Spinal cord (tissue), 10 donors: ENCODE measurements at places on chromosomes 4 and X.

GRCh38 chr4:85966373-85966772 lies 393.5 kb downstream of the MAPK10 start:
- no peak for DNase-seq

- DNase-seq, result peak; percentile 62
These were observed 424.5 kb upstream of the CTSO start for GRCh38 chr4:156378033-156378665.

DNA sequence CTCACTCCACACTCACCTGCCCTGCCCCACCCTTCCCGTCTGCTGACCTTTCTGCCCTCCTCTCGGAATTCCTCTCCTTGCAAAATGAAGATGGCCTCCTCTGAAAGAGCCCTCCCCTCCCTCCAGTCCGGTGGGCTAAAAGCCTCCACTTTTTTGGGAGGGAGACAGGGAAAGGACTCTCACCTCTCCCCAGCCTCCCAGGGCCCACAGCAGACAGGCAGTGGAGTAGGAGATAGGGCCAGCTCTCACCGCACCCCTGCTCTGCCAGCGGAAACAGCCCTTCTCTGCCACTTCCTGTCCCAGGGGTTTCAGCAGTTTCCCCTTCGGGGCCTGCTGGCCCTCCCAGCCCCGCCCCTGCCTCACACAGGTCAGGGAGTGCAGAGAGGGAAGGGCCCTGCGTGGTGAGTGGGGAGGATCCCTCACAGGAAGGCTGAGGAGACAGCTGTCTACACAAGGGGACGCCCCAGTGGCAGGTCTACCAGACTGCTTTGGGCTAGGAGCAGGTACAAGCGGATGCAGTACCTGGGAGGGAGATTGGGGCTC lies 18.2 kb downstream of the ELF4 start:
- DNase-seq, result no peak

- no peak for DNase-seq
These were observed 125.8 kb downstream of the KIT start for GRCh38 chr4:54783402-54784110.

- no peak for DNase-seq
These were observed 7.9 kb upstream of the KLF3 start for GRCh38 chr4:38656111-38656510.

DNA sequence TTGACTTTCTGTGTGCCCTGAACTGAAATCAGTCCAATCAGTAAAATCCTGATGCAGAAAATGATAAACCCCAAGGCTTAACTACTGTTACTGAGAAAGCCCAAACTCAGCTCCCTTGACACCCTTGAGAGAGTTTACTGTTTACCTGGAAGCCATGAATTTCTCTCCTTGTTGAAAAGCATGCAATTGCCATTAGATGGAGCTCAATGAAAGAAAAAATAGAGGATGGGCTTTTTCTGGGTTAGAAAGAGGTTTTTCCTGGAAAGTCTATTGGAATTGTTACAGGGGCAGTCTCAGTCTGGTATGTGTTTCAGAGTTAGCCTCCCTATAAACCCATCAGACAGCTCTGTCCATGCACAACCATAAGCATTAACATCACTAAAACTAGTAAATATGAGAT lies 66.4 kb upstream of the C4orf54 start:
- DNase-seq, result peak; percentile 71

- DNase-seq, result no peak
These were observed 168.7 kb upstream of the HAND2 start for GRCh38 chr4:173698557-173699262.

DNA sequence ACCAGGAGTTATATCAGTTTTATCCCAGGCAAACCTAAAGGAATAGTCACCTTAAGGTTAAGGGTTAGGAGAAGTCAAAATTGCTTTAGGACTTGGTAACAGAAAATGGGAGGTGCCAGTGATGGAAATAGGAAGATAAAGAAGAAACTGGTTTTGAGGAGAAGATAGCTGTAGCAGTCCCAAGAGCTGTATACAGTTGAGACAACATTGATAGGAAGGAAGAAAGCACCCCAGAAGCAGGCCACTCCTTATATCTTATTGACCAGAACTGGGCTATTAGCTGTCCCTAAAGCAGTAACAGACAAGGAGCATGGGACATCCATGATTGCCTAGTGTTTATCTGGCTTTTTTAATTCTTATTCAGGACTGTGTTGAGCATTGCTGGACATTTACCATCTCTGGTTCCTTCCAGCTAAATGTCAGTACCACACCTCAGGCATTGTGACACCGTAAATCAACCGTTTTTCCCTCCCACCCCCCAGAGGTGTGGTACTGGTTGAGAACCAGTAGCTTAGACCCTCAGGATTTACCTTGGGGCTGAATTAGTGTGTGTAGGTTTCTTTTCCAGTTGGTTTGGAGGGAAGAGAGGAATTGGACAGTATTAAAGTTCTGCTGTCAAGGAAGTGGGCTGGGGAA lies 2.0 kb upstream of the PGRMC2 start:
- DNase-seq, result no peak

DNA sequence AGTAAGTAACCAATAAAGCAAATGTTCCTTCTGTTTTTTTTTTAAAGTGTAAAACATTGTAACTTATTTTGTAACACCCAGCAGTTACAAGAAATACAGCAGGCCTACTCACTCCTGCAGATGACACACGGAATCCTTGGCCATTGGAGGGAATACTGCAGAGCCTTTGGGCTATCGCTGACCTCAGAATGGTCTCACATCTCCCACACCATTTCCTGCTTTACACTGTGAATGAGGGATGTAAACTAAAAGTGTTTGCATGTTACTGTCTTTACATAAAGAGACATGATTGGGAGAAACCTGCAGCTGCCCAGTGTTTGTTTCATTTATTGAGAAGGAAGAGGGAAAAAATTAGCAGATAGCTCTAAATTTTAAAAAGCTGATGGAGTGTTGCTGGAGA lies 64.1 kb downstream of the USP46 start:
- DNase-seq, result no peak

DNA sequence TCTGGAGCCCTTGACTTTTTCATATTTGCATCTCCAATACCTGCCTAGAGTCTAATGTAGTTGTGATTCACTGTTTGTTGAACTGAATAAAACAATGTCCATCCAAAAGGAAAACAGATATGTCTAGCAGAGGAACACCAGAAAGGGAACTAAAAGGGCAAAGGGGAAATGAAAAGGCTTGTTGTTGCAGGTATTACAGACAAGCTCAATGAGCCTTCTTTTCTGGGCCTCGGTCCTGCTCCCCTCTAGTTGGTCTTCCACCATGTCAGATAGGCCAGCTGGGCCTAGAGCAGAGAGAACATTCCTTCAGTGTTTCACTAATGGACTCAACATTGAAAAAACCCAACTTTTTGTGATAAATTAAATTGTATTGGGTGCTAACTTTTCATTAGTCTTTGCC lies 55.4 kb downstream of the ZFX start:
- DNase-seq, result no peak

DNA sequence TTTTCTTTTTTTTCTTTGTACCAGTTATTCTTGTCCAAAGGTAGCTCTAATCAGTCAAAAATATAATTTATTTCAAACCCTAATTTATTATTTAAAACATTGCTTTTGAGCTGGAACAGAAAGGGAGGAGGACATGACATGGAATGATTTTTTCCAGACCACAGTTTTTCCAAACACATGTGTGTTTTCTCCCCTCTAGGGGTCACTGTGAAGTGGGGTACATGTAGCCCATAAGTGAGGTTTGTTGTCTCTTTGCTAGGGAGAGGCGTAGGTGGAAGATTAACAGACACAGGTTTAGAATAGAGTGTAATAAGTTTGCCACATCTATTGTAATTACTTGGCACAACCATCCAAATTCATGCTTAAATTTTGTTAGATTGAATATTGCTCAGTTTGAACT lies 83.0 kb downstream of the TNIP2 start:
- no peak for DNase-seq

GRCh38 chr4:142683997-142684396 lies 162.1 kb downstream of the INPP4B start:
- no peak for DNase-seq

- DNase-seq, result no peak
These were observed 1.4 kb downstream of the ARHGEF6 start for GRCh38 chrX:136779346-136779781.

GRCh38 chr4:3760841-3761240 lies 5.3 kb upstream of the ADRA2C start:
- DNase-seq, result no peak
